ENCODE measurements at places on chromosomes 13 and 19. TPM values are rescaled to one million over a fixed set of nuclear protein-coding genes. Genes with fewer than 3 reads are reported as not detected.

FFAR1 gene
- polyA plus RNA-seq = not detected

SYCN gene
- polyA plus RNA-seq = not detected

UBE2L5 gene
- 0.04 TPM for polyA plus RNA-seq

TSSK6 gene
- polyA plus RNA-seq = 0.29 TPM

DNA sequence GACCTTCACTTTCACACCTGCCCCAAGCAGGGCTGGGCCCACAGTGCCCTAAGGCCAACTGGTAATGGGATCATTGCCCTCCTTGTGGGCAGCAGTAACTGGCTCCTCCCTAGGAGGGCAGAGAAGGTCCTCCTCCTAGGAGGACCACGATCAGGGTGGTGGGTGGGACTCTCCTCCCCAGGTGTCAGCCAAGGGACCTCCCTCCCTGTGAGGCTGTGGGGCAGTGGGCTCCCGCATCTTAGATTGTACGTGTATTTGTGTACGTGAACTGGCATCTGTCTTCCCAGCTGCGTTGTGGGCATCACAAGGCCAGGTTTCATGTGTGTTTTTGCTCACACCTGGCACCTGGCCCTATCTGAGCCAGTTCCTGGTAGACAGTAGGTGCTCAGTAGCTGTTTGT is 111.8 kb downstream of the SOX1 start:
- no peak for DNase-seq

GRCh38 chr13:36131931-36132297 is 732 bp upstream of the DCLK1 start:
- DNase-seq = peak; percentile 57

DNA sequence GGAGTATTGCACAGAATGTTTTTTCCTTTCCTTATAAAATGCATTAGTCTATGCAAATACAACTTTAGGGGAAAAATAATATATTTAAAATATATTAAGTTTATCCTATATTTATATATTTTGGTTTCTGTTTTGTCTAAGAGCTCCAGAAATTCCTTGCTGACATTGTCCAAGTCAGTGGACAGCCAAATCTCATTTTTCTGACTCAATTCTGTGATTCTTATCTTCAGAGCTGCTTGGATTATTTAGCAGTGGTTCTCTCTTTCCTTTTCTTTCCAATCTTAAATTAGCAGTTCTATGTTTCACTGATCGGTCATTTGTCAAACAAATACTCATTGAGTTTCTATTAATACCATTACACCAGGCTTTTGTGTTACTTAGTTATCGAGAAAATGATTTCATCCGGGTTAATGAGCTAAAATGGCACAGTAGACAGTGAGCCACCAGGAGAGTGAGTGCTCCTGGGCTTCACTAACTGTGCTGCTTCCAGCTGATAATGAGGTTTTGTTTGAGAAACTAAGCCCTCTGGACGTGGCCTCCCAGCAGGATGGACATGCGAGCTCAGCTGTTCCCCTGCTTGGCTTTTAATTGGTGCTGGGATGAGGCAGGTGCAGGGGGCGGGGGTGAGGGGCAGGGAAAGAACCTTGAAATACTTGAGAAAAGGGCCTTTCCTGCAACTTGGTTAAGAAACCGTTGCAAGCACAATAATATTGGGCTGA is 44.0 kb downstream of the ATP11A start:
- no peak for DNase-seq

Data from heart right ventricle (tissue), 16 donors.